Stimulated activated CD8-positive, alpha-beta memory T cell treated with anti-CD3 and anti-CD28 coated beads, Interleukin-7, amount 100 ng/mL, for 1 hour (primary cell): ENCODE measurements at places on chromosomes 4 and X.

GRCh38 chr4:54213761-54214160 is 15.3 kb upstream of the PDGFRA start:
- no peak for DNase-seq

DNA sequence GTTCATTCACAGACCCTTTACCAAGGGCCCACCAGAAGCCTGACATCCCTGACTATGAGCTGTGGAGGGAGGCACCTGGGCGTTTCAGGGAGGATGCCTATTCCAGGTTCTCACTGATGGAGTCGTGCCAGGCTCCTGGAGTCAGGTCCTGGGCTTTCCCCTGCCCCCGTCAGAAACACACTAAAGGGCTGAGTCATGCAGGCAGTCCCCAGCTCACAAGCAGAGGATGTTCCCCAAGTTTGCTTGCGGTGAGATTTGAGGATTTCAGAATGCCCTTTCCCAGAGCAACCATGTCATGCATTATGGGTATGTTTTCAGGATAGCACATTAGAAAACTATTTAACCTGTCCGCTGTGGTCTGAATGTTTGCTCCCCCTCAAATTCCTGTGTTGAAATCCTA is 45.2 kb downstream of the FHDC1 start:
- no peak for DNase-seq

DNA sequence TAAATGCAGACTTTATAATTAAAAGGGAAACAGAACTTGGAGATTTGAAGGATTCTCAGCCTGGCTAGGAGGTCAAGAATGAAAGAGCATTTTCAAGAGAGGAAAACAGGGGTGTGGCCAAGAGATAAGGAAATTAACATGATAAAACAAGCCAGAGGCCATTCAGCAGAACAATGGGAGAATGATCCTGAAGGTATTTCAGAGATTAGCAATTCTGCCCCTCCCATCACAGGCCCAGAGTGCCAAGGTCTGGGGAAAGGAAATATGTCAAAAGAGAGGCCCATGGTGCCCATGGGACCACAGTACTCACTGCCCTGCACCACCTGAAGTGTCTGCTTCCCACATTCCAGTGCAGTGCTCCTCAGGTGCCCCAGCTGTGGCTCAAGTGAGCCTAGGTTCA is 188.5 kb upstream of the STS start:
- no peak for DNase-seq

DNA sequence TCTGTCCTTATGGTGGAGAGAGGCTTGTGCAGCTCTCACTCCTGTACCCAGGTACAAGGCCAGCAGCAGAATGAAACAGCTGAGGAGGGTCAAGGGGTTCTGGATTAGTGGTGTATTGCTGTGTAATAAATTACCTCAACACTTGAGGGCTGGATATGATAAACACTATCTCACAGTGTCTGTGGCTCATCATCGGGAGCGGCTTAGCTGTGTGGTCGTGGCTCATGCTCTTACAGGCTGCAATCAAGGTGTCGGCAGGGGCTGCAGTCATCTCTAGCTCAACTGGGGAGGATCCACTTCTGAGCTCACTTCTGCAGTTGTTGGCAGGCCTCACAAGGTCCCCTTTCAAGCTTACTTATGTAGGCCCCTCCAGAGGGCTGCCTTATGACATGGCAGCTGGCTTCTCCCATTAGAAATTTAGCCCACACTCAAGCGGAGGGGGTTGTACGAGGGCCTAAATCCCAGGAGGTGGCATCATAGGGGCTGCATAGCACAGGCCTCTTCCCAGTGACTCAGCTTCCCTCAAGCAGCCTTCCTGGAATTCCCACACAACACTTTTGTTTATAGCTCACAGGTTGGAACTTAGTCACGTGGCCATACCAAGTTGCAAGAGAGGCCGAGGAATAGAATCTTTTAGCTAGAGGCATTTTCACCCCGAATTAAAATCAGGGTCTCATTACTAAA is 148.2 kb upstream of the RPS6KA3 start:
- DNase-seq: no peak

DNA sequence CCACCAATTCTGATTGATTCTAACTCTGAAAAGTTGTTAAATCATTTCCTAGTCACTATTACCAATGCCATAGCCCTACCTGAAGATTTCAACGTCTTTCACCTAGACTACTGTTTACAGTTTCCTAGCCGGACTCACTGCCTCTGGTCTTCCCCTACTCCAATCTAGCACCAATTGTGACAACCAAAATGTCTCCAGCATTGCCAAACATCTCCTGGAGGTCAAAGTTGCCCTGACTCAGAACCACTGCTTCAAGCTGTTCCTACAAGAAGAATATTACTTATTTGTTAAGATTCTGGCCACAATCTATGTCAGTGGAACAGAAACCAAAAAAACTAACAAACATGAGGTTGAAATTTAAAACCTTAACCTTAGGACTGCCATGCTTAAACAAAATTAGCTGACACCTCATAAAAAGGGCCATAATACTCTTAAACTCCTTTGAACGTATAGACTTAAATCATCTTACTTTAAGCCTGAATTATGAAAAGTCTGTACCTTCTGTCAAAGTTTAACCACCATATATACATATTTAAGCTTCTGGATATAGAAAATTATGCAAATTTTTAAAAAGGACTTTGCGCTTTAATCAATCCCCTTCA is 2.1 kb downstream of the PDS5A start:
- DNase-seq: no peak

DNA sequence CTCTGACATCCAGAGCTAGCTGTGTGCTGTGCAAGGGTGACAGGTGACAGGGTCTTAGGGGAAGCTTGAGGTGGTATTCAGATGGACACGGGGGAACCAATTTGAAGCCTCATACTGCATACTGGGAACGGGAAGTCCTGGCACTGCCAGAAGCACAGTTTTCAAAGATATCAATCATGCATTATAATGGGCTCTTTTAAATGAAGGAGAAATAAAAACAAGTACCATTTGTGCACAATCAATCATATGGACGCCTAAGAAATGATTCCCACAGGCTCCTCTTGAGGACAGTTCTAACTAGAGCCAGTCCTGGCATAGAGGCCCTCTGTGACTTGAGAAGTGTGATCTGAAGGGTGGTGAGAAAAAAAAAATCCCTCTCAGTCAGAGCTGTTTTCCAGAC is 50.9 kb downstream of the TSC22D3 start:
- DNase-seq: no peak

DNA sequence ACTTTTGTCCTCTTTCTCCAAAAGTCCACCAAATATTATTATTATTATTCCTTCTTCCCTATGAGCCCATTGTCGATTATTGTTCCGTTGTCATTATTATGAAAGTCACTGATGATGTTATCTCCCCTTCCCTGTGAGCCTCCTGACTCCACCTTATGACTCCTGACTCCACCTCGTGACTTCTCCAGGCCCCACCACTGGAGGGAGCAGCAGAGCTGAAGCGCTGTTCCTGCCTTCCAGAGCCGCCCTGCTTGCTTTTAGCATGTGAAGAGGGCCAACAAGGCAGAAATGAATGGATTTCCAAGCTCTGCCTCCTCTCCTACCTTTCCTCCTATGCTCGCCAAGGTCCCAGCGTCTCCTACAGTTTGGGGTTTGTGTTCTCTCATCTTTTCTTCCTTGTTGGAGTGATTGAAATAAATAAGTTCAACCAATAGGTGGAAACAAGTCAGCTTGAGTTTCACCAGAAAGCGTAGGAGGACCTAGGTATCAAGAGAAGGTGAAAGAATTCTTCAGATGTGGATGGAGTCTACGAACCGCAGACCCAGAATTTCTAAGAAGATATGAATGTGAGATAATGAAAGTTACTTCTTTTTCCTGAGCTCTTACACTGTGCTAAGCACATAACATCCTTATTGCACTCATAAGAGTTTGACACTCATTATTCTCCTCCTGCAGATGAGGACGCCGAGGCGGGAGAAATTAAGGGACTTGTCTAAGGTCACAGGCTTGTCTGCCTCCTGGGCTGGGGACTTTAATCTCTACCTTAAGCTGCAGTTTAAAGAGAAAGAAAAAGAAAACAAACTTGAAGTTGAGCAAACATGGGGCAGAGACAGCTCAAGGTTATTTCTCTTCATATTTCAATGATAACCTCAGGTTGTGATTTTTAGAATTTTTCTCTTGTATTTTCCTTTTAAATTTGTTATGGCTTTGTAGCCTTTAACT is 26.1 kb downstream of the IGSF1 start:
- DNase-seq: no peak

DNA sequence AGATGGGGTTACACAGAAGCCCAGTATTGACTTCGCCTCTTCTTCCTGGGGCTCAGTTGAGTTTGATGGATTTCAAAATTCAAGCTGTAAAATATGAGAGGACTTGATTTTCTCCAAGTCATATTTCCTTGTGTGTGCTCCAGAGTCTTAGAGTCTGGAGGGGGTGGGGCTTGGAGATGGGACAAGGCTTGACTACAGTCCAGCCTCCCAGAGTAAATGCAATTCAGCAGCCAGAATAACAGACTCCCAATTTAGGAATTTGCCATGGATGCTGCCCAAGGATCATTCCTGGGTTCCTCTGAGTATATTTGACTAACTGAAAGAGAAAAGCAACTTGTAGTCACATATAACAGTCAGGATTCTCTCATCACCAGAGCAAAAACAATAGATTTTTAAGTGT is 53.7 kb upstream of the RBPJ start:
- DNase-seq: no peak

- DNase-seq: no peak
Measured at GRCh38 chrX:94758130-94758529, 1084.1 kb downstream of the FAM133A start.

- DNase-seq: no peak
Measured at GRCh38 chrX:118948270-118948669, 26.1 kb upstream of the LONRF3 start.

DNA sequence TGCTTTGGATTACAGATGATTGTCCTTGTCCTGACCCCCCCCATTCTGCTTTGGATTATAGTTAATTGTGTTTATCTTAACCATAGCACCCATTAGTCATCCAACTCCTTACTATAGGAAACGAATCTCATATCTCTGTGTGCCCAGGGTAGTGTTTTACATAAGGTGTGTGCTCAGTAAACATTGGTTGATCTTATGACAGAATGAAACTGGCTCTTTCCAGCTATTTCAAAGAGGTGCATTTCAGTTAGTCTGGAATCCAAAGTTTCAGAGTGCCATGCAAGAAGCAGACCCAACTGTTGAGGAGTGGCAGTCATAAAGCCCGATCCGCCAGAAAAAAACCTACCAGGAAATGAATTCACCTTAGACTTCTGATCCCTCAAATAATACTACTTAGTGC is 14.7 kb downstream of the TRIM2 start:
- DNase-seq: no peak

DNA sequence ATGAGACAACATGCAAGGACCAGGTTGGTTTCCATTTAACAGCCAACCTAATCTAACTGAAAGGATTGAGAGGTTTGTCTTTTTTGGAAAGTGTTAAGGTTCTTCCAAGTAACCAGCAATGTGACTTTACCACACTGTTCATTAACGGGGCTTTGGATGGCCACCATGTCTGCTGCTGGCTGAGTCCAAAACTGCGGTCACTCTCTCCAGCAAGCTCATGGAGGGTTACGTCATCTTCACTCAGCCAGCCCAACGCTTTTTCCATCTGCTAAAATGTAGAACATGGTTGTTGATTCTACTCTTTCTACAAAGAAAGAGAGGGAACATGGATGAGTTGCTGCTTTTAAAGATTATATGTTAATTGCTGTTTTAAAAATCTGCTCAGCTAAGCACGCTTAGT is 11.0 kb downstream of the PKD2 start:
- DNase-seq: no peak

DNA sequence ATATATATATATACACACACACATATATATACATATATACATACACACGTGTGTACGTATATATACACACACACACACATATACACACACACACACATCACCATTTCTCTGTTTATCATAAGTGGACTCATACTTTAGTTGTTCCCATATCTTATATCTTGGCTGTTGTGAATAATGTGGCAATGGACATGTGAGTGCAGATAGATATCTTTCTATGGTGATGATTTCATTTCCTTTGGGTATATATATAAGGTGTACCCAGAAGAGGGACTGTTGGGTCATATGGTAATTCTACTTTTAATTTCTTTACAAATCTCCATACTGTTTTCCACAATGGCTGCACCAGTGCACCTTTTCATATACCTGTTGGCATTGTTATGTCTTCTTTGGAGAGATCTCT is 105.9 kb downstream of the LARP1B start:
- DNase-seq: no peak

GRCh38 chr4:54837576-54838140 is 179.9 kb downstream of the KIT start:
- no peak for DNase-seq

DNA sequence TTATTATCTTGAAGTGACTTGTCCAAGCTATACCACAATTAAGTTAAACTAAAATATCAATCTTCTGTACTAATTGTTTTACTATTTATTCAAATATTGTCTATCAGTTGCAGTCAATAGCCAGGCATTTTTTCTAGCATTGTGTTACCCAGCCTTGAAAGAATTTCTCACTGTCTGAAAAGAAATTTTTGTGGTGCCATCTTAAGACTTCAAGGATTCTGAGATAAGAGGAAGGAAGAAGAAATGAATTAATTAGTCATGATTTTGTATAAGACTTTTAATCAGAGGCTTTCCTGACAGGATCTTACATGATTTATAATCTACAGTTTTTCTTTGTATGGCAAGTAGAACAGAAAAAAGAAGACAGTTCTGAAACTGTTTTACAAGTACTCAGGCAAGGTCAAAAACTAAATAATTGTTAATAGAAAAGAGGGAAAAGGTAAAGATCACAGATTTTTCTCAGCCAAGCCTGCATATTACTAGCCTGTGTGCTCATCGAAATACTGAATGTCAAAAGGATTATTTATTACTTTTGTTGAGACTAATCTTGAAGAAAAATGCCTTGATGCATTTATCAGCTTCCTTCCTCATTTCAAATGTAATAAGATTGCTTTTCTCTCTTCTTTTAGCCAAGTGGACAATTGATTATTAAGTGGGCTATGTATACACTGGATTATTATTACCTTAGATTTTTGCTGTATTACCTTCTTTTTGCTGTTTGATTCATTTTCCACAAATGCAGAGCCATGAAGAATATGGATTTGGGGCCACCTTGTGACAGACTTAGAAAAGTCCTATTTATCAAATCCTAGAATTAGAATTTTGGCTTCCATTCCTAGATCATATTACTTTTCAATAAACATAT is 53.8 kb downstream of the CXCL1 start:
- DNase-seq: no peak

- no peak for DNase-seq
Measured at GRCh38 chr4:178387756-178388155, 945.5 kb upstream of the AGA start.

- no peak for DNase-seq
Measured at GRCh38 chr4:41746025-41746439, 2.5 kb downstream of the PHOX2B start.

- DNase-seq: no peak
Measured at GRCh38 chr4:10599574-10599973, 85.0 kb downstream of the CLNK start.

- no peak for DNase-seq
Measured at GRCh38 chr4:83293305-83294046, 8.9 kb upstream of the COQ2 start.

DNA sequence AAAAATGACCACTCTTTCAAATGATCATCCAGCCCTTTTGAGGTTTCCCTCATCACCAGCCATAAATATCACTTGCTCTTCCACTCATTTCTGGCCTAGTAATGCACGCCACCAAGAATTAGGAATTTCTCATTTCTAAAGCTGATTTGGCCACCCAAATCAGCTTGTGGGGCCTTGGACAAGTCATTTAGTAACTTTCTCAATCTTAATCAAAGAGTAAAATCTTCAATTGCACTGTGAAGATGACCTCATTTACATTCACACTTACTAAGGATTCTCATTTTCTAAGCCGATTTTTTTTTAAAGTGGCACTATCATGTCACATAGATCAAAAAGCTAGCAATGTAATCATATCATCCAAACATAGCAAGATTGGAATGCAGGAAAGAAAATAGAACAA is 150.0 kb upstream of the HHIP start:
- no peak for DNase-seq
